ENCODE measurements at places on chromosomes 13 and 19. TPM values are rescaled to one million over a fixed set of nuclear protein-coding genes. Genes with fewer than 3 reads are reported as not detected.

ZNF554 gene
- total RNA-seq: 5.8 TPM

ELSPBP1 gene
- not detected for total RNA-seq

KBTBD6 gene
- 12.5 TPM for total RNA-seq

CLASRP gene
- total RNA-seq: 20.3 TPM

DNAAF3 gene
- total RNA-seq: not detected

IFNL3 gene
- total RNA-seq: not detected

C1QTNF9 gene
- total RNA-seq: 2.1 TPM

ZNF558 gene
- total RNA-seq: 27.8 TPM

MUC16 gene
- total RNA-seq: 0.49 TPM
